Stimulated activated CD4-positive, alpha-beta T cell treated with anti-CD3 and anti-CD28 coated beads, TNF-alpha, amount 100 ng/mL, for 4 hours (primary cell): ENCODE measurements at places on chromosomes 16 and 17.

GRCh38 chr16:86436466-86437185, 73.7 kb upstream of the FOXF1 start:
- no peak for DNase-seq

DNA sequence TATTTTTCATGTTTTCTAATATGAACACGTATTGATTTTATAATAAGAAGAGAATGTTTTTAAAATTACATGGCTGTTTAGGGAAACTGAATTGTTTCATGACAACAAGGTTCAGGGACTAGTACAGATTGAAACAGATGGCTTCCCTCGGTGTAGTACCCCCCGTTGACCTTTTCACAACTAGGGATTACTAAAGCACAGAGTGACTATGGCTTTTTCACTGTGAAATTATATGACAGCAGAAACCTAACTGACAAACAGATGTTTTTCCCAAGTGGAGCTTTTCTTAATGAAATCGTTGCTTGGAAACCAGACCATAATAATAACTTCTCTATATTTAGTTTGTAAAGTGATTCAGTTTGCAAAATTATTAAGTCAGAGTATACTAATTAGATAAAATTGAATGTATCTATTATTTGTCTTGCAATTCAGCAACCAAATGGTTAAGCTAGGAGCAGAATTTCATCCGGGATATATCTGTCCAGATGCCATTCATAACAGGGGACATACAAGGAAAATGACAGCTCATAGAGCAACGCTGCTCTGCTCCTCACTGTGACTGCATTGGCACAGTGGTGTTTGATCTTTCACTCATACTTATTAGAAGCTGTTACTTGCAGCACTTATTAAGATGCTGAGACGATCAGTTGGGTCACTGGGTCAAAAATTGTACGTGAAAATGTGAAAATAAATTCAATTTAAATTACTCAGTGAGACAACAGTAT, 111.7 kb downstream of the TANGO6 start:
- no peak for DNase-seq

GRCh38 chr17:30547778-30548573, 70.8 kb downstream of the GOSR1 start:
- no peak for DNase-seq

DNA sequence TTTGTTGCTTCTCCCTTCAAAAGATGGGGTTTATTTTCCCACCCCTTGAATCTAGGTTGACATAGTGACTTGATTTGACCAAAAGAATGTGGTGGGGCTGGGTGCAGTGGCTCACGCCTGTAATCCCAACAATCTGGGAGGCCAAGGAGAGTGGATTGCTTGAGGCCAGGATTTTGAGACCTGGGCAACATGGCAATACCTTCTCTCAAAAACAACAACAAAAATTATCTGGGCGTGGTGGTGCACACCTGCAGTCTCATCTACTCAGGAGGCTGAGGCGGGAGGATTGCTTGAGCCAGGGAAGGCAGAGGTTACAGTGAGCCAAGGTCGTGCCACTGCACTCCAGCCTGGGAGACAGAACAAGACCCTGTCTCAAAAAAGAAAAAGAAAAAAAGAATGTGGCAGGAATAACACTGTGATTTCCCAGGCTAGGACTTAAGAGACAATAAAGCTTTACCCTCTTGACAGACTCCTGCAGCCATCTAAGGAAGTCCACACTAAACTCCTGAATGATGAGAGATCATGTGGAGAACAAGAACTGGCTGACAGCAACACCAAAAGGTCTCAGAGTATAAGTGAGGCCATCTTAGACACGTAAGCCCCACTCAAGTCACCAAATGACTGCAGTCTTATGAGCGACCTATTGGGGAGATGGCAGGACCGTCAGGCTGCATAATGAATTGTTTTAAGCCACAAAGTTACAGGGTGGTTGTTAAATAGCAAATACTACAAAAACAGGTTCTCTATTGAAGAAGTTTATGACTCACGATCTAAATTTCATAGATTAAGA, 37.0 kb downstream of the FBXL20 start:
- DNase-seq = no peak

DNA sequence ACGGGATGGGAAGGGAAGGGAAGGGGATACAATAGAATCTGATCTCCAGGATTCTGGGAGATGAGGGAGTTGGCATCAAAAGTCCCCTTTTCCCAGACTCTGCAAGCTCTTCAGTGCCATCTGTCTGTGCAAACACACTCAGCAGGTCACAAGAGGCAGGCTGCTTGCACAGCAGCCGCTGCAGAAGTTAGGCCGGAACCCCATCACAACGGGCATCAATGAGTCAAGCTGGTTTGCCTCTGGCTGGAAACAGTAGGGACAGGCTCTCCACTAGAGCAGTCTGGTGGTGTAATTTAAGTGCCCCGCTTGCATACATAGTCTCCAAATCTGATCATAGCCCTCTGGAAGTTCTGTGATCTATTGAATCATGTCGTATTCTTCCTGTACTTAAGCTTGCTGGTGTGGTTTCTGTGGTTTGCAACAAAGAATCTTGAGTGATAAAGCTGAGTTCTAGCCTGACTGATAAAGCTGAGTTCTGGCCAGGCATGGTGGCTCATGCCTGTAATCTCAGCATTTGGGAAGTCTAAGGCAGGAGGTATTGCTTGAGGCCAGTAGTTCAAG, 33.7 kb upstream of the KDM8 start:
- peak; percentile 40 for DNase-seq

- no peak for DNase-seq
Observed at GRCh38 chr17:72502371-72503341, 381.8 kb downstream of the SOX9 start.

- DNase-seq = no peak
Observed at GRCh38 chr16:49566432-49566831, 192.8 kb downstream of the C16orf78 start.

DNA sequence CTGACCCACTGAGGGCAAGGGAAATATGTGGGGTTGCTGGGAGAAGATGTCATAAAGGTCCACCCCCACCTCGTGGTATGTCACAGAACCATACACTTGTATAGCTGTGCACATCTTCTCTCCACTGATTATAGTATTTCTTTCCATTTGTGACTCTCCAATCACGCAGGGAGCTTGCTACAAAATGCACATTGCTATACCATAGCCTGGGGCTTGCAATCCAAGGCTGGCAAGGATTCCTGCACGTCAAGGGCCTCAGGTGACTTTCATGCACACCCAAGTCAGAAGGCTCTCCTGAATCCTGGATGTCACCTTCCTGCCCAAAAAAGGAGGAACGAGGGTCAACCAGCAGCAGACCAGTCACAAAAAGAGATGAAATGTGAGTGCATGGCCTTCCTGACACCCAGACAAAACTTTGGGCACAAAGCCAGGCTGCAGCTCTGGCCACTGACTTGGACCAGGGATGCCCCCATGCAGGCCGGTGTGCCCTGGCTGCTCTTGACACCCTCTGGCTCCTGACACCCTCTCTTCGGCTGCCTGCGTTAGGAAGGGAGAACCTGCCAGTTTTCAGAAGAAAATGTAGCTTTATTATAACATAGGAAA, 12.1 kb downstream of the TBC1D26 start:
- DNase-seq = no peak

DNA sequence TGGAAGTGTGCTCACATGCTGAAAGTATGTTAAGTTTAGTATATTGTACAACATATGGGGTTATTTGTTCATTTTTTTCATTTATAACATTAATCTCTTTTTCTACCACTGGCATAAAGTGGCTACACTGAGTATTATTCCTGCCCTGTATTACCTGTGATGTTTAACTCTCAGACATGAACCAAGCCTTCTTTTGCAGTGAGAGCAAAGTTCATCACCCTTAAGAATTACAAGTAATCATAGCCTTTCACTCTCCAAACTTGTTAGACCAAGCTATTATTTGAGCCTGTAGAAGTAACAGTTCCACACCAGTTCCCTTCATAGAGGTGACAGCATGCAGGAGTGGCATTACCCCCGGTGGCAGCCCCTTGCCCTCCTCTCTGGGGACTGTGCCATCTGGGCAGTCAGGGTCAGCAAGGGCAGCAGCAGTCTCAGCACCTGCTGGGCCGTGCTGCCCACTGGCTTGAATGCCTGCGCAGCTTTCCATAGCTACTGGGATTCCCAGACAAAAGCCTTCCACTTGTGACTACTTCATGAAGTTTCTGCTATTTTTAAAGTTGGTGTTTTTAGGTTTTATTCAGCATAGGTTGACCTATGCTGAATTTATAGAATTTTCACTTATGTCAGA, 71.3 kb downstream of the TMC6 start:
- no peak for DNase-seq

DNA sequence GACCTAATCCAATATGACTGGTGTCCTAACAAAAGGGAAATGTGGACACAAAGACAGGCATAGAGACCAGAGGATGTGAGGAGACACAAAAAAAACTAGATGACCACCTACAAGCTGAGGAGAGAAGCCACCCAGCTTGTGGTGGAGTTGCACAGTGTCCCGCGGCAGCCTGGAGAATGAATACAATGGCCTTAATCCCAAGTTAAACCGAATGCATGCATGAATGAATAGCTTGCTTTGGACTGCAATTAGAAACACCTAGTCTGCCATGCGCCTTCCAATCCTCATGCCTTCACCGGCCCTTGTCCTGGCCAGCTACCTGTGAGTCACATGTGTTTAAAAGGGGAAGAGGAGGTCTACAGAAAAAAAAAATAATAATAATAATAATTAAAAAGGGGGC, 72.0 kb downstream of the CNGB1 start:
- DNase-seq = no peak

DNA sequence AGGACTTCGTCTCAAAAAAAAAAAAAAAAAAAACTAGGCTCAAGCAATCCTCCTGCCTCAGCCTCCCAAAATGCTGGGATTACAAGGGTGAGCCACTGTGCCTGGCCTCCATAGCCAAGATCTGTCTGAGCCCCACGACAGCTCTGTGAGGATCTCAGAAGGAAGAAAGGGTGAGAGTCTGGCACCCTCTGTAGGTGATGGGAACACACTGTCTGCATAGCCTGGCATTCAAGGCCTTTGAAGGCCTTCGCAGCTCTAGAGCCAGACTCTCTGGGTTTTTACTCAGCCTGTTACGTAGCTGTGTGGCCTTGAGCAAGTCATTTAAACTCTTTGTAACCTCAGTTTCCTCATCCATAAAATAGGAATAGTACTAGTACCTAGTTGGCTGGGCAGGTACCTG, 6.3 kb upstream of the XPO6 start:
- peak; percentile 17 for DNase-seq

- no peak for DNase-seq
Observed at GRCh38 chr16:27123795-27124409, 57.2 kb downstream of the C16orf82 start.

DNA sequence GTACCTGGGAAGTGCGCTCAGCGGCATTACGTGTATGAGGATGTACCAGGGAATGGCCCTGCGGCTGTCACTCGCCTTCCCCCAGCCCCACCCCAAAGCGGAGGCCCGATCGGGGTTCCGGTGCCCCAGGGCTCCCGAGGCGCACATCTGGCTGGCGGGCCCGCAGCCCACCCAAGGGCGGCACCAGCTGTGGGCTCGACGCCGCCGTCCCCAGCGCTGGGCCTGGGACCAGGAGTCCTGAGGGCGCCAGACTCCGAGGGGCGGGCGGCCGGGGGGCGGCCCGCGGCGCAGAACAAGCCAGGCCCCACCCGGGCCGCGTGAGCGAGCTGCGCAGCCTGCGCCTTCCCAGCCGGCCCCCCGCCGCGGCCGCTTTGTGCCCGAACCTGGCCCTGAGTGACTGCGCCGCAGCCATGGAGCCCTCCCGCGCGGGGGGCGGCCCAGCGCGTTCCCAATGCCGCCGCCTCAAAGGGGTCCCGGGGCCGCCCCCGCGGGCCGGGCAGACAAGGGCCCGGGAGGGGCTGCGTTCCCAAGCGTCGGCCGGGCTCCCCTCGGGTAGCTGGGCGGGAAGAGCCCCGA, 17.4 kb downstream of the ZNF423 start:
- no peak for DNase-seq

DNA sequence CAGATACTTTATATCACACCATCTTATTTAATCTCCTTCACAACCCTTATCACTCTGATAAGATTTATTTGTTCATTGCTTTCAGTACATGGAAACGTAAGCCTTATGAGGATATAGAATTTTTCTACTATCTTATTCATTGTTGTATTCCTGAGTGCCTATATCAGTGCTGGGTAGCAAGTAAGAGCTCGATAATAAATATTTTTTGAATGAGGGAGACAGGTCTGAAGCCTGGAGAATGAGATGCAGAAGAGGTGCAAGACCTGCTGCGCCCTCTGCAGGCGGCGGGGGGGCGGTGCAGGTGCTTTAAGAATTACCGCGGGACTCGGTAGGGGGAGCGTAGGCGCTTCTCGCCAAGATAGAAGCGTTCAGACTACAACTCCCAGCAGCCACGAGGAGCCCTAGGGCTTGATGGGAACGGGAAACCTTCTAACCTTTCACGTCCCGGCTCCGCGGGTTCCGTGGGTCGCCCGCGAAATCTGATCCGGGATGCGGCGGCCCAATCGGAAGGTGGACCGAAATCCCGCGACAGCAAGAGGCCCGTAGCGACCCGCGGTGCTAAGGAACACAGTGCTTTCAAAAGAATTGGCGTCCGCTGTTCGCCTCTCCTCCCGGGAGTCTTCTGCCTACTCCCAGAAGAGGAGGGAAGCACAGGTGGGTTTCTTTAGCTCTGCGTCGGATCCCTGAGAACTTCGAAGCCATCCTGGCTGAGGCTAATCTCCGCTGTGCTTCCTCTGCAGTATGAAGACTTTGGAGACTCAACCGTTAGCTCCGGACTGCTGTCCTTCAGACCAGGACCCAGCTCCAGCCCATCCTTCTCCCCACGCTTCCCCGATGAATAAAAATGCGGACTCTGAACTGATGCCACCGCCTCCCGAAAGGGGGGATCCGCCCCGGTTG, at the start of gene WRAP53:
Gene WRAP53, plus strand, starts transcription at position 570 of the 900 bp plus-strand sequence. Its CDS starts 172 bp downstream, at position 742.
- peak; percentile 94 for DNase-seq
